ENCODE measurements at places on chromosomes 12 and 14. TPM values are rescaled to one million over a fixed set of nuclear protein-coding genes. Genes with fewer than 3 reads are reported as not detected.
A peak's percentile ranks its signal among the peaks of the same experiment; 100 is the strongest.

OR6C2 gene
- not detected for total RNA-seq

JKAMP gene
- total RNA-seq = 33.5 TPM

GRCh38 chr14:31205681-31206535 lies 1.7 kb downstream of the HECTD1 start:
- no peak for DNase-seq

- peak; percentile 68 for DNase-seq
Measured at GRCh38 chr14:100691395-100692056, 35.2 kb upstream of the DLK1 start.

DNA sequence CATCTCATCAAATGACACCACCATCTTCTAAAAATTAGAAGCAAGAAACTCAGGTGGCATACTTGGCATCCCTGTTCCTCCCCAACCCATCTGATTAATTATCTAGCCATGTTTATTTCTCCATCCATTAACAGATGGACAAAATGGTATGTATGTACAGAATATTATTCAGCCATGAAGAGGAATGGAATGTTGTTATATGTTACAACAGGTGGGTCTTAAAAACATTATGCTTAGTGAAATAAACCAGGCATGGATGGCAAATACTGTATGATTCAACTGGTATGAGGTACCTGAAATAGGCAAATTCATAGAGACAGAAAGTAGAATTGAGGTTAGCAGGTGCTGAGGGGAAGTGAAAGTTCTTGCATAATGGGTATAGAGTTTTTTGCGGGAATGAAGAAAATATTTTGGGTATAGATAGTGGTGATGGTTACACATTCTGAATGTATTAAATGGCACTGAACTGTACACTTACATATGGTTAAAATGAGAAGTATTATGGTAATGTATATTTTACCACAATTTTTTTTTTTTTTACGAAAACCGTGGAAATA lies 17.5 kb downstream of the YY1 start:
- DNase-seq = no peak

GRCh38 chr12:5745251-5745888 lies 199.7 kb downstream of the ANO2 start:
- DNase-seq = peak; percentile 77
